HL-60 (cell line): ENCODE measurements at places on chromosomes 2 and 18.

GRCh38 chr18:54975598-54975997, 16.3 kb upstream of the CCDC68 start:
- DNase-seq: no peak

- no peak for DNase-seq
Observed at GRCh38 chr2:67782443-67782842, 280.4 kb downstream of the C1D start.

GRCh38 chr18:5969989-5970403, 74.7 kb upstream of the TMEM200C start:
- no peak for DNase-seq

DNA sequence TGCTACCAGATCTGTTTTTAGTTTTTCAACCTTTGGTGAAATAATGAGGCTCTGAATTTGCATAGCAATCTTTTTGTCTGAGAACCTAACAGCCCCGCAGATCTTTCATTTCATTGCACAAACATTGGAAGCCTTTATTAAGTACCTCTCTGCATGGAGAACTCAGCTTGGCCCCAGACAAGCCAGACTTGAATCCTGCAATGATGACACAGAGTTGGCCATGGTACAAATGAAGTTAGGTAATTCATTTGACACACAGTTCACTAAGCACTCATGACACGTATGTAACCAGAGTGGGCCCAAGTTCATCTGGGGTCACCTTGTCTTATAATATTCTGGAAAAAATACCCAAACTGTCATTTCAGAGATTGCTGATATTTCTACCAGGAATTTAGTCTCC, 439.1 kb upstream of the ID2 start:
- no peak for DNase-seq

GRCh38 chr2:176818076-176818475, 394.5 kb upstream of the HNRNPA3 start:
- no peak for DNase-seq

GRCh38 chr18:23225503-23225902, 90.2 kb downstream of the CABLES1 start:
- no peak for DNase-seq

- DNase-seq: no peak
Observed at GRCh38 chr2:55500025-55500424, 19.5 kb upstream of the CFAP36 start.

DNA sequence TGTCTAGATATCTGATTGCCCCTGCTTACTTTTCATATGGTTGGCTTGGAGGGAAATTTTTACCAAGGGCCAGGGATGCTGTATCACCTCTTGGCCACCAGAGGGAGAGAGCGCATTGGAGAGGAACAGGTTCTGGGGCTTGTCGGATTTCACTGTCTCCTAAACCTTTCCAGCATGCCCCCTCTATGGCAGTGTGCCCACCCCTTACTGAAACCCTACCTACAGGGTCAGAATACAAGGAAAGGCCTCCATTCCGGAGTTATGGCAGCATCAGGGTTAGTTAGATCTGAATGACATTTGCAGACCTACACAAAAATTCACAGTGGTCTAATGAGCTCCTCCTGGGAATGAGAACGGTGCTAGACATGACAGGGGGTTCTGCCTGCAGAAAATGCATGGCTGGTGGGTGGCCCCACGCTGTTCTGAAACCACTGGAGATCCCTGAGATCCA, 5.8 kb downstream of the SLC14A2 start:
- DNase-seq: peak; percentile 38

- DNase-seq: no peak
Observed at GRCh38 chr2:147017951-147018645, 826.7 kb upstream of the ACVR2A start.

DNA sequence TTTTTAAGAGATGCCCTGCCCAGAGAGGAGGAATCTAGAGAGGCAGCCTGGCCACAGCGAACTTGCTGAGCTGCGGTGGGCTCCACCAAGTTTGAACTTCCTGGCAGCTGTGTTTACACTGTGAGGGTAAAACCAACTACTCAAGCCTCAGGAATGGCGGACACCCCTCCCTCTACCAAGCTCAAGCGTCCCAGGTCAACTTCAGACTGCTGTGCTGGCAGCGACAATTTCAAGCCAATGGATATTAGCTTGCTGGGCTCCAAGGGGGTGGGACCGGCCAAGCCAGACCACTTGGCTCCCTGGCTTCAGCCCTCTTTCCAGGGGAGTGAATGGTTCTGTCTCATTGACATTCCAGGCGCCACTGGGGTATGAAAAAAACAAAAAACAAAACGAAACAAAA, 289.4 kb downstream of the KCNS3 start:
- no peak for DNase-seq

- DNase-seq: no peak
Observed at GRCh38 chr18:56233595-56233994, 404.8 kb downstream of the TXNL1 start.

GRCh38 chr18:50969448-50969847, 1.6 kb downstream of the ELAC1 start:
- no peak for DNase-seq

DNA sequence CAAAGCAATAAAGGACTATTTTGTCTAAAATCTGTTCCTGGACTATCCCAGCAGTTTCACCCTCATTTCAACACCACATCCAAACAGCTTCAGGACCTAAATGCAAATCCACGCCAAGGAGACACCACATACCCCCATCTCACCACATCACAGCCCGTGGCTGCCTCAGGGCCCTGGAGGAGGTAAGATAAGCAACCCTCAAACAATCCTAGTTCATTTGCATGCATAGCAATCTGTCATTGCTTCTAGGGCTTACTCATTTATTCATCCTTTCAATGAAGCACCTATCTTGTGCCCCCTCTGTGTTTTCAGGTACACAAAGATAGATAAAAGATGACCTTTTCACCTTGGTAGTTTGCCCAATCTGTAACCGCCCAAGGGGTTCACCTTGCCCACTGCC, 86.5 kb downstream of the VSNL1 start:
- no peak for DNase-seq

GRCh38 chr2:233092432-233093165, 32.5 kb downstream of the INPP5D start:
- peak; percentile 73 for DNase-seq

DNA sequence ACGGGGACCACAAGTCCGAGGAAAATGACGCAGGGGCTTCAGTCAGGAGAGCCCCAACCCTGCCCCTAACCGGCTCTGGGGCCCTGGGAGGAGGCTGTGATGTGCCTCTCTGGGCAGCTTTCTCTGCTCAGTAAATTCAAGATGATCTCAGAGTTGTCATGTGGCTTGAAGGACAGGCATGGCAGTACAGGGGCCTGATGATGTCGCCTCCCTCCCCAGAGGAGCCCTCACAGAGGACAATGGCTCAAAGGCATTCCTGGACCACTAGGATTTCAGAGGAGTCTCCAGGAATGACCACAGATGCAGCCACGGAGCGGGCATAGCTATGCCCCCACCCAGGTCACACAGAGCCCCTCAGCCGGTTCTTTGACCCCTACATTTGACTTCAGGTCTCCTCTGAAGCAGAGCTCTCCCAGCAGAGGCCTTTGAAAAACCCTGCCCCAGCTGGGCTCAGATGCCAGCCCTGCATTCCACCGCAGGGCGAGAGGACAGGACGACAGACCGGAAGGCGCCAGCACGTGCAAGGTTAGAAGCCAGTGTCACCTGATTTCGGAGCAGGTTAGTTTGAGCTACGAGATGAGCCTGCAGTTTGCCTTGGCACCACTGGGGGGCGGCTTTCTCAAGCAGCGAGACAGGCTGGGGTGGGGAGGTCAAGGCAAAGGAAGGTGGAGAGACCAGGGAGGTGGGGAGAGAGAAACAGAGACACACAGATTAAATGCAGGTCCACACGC, 39.2 kb downstream of the BIN1 start:
- DNase-seq: peak; percentile 50

GRCh38 chr2:51335087-51336058, 303.4 kb upstream of the NRXN1 start:
- no peak for DNase-seq

GRCh38 chr2:64404002-64404731, 49.8 kb upstream of the LGALSL start:
- DNase-seq: no peak

DNA sequence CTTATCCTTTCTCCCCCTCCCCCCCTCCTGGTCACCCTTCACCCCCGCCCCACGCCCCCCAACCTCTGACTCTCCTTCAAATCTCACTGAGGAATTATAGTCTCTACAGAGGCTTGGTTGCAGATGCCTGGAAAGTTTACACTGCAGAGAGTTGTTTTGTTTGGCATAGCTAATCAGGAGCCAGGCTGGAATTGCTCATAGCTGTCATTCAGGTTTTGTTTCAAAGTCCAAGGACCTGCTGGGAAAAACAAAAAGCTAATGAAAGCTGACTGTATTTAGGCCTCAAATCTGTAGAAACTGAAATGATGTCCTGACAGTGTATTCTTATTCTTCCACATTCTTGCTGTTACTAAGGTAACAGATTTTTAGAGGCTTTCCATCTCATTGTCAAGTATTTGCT, 22.6 kb downstream of the GREB1L start:
- DNase-seq: no peak

DNA sequence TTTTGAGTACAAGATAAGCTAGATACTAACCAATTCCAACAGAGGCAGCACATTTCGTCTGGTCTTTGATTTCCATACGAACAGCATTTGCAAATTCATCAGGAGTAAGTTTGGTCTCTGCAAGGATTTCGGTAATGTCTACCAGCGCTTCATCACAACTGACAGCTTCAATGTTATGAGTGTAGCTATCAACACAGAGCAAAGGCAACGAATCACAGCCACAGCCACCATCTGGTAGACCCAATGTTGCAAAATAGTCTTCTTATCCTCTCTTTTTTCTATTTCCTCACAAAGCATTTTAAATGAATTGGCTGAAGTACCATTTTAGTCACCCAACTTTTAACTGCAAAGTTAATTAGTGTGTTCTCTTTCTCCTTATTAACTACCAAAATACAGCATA, 68.3 kb downstream of the REV1 start:
- no peak for DNase-seq

- DNase-seq: peak; percentile 28
Observed at GRCh38 chr2:215410932-215411285, 25.0 kb downstream of the FN1 start.

DNA sequence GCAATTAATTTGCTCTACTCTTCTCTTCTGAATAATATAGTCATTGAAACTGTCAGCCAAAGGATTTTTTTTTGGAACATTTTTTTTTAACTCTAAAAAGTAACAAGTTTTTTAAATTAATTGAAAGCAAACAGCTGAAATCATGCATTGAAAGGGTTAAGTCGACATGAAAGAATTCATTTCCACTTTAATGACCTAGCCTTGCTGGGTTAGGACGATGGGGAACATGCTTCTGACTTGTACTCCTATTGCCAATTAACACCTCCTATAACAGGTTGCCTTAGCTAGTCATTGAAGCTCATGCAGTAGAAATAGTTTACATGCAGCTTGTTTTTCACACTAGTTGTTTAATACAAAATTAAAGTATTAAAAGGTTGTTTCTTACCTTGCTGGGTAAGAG, 47.8 kb downstream of the PSMD14 start:
- DNase-seq: no peak

GRCh38 chr2:113848758-113849415, 41.0 kb upstream of the ACTR3 start:
- no peak for DNase-seq

- DNase-seq: no peak
Observed at GRCh38 chr18:74468547-74469061, 11.5 kb upstream of the DIPK1C start.
